Jurkat, Clone E6-1 (cell line): ENCODE measurements at places on chromosomes 4 and X.

- no peak for DNase-seq
Measured at GRCh38 chr4:168605411-168605810, 108.6 kb downstream of the PALLD start.

DNA sequence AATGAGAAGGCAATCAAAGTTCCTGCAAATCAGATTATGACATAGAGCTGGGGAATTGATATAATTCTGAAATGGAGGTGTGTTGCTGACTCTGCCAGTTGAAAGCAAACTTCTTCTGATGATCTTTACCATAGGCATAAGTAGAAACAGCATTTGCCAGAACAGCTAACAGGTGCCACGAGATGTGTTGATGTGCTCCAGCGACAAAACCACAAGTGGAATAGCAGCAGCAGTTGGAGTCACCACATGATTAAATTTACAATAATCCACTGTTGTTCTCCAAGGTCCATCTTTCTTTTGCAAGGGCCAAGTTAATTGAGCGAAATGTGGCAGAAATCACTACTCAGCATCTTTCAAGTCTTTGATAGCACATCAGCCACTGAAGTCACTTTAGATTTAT, 3.7 kb upstream of the OSTC start:
- peak; percentile 72 for DNase-seq

- DNase-seq, result no peak
Measured at GRCh38 chr4:13615161-13615560, 12.4 kb downstream of the BOD1L1 start.

DNA sequence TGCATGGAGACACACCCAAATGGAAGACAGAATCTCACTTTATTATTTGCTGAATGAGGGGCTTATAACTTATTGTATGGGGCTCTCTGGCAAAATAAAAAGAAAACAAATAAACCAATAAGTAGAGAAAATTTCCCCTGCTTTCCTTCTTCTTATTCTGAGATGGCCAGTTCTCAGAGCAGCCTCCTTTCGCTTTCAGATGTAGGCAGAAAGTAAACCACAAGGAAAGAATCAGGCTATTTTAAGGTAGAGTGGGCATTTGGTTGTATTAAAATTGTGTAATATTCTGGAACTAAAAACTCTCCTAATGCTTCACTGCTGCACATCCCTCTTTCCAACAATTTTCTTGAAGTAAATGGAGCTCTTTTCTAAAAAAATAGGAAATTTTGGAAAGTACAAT, 241.8 kb downstream of the GALNTL6 start:
- no peak for DNase-seq

GRCh38 chrX:149259241-149259640, 245.9 kb downstream of the IDS start:
- no peak for DNase-seq

GRCh38 chr4:145154573-145154972, 25.8 kb downstream of the OTUD4 start:
- DNase-seq, result no peak

GRCh38 chr4:86909546-86910295, 17.5 kb upstream of the C4orf36 start:
- no peak for DNase-seq

- peak; percentile 32 for DNase-seq
Measured at GRCh38 chr4:47686294-47686872, 151.5 kb downstream of the CORIN start.

DNA sequence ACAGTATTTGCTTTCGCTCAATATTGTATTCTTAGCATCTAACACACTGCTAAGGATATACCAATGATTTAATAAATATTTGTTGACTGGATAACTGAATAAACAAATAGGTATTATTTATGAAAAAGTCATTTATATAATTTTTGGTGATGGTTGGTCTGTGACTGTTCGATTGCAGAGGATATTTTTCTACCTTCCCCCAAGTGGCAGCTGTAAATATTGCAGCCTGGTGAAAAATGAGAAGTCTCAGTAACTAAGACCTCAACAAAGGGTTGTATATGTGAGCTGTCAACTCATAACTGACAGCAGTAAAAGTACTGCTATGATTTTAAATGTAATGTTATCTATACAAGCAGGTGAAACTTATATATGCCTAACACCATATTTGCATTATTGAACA, 36.0 kb downstream of the HTR2C start:
- DNase-seq, result no peak

DNA sequence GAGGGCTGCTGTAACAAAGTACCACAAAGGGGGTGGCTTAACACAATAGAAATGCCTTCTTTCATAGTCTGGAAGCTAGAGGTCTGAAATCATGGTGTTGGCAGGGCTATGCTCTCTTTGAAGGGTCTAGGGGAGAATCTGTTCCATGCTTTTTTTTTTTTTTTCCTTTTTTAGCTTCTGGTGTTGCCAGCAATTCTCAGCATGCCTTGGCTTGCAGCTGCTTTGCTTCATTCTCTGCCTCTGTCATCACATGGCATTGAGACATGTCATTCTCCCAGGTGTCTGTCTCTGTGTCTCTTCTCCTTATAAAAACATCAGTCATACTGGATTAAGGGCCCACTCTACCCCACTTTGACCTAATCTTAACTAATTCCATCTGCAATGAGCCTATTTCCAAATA, 78.6 kb upstream of the BOD1L1 start:
- no peak for DNase-seq

DNA sequence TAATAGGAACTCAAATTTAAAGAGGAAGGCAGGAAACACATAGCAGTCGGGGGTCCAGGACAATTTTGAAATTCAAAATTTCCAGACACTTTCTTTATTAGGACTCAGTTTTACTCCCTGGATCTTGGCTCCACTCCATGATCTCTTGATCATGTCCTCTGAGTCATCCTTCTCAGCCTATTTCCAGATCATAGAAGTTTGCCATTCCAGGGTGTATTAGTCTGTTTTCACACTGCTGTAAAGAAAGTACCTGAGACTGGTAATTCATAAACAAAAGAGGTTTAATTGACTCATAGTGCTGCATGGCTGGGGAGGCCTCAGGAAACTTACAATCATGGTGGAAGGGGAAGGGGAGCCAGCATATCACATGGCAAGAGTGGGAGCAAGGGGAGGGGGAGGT, 564.7 kb upstream of the ACTRT1 start:
- no peak for DNase-seq

DNA sequence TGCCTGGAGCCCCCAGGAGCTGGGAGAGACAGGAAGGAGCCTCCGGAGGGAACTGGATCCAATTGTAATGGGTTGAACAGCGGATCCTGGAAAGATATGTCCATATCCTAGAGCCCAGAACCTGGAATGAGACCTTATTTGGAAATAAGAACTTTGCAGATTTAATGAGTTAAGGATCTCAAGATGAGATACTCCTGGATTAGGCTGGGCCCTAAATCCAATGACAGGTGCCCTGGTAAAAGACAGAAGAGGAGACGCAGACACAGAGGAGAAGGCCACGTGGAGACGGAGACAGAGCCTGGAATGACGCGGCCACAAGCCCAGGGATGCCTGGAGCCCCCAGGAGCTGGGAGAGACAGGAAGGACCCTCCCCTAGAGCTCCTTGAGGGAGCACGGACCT, 34.1 kb downstream of the P2RY8 start:
- no peak for DNase-seq

GRCh38 chr4:66000510-66001117, 330.3 kb upstream of the EPHA5 start:
- DNase-seq, result no peak

DNA sequence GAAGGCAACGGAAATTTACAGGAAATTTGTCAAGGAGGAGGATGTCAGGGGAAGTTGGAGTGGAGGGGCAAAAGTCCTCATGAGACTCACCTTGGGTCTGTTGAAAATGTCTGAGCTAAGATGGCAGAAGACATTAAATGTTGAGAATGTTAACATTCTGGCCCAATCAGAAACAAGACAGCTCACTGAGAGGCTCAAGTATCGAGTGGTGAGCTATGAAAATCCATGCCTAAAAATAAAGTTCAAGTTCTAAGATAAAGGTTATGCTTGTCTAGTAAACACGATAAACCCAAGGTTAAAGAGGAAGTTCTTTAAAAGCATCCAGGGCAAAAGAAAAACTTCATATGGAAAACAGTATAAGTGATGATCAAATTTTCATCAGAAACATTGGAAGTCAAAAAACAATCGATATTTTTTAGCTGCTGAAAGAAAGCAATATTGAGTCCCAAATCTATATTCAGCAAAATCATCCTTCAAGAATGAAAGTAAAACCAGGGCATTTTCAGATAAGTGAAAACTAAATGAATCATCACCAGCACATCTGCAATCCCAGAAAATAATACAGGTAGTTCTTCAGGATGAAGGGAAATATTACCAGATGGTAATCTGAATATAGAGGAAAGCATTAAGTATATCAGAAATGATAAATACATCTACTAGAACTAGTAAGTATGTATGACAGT, 462.4 kb downstream of the TLL1 start:
- DNase-seq, result no peak
